Fibroblast of skin of right quadriceps (primary cell): ENCODE measurements at places on chromosomes 1 and 21.

DNA sequence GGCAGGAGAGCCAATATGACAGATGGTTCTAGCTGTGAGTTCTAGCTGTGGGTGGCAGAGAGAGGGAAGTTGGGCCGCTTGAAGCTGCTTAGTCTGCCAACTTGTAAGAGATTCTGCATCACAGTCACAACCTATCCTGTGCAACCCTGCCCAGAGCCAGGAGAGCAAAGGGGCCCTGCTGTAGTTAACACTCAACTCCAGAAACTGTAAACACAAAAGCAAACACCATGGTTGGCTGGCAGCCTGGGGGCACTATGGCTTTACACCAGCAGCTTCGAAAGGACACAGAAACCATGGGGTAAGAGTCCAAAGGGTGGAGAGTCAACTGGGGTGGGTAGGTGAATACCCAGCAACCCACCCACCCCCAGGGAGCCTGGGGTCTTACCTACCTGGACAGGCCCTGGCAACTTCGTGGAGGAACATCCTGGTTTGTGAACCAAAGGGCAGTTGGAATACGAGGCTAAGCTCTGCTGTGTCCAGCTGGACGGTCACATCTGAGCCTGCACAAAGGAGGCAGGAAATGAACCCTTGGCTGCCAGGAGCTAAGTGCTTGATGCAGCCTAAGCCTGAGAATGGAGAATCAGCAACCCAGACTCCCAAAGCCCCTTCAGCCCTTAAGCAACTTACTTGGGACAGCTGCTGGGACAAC, 6.4 kb downstream of the INPP5B start:
- DNase-seq: no peak

GRCh38 chr1:1614204-1614953, 921 bp upstream of the MIB2 start:
- DNase-seq: peak; percentile 46

GRCh38 chr21:43971201-43971991, 40.7 kb upstream of the TRAPPC10 start:
- no peak for DNase-seq

DNA sequence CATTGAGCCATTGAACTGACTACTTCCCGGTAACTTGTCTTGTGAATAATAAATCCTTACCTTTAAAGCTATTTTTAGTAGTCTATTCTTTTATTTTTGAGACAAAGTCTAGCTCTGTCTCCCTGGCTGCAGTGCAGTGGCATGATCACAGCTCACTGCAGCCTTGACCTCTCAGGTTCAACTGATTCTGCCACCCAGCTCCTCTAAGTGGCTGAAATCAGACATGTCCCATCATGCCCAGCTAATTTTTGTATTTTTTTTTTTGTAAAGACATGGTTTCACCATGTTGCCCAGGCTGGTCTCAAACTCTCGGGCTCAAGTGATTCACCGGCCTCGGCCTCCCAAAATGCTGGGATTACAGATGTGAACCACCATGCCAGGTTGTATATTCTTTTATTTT, 59.3 kb upstream of the PTGS2 start:
- DNase-seq: no peak

- DNase-seq: no peak
Measured at GRCh38 chr1:246104927-246105326, 402.2 kb downstream of the SMYD3 start.

DNA sequence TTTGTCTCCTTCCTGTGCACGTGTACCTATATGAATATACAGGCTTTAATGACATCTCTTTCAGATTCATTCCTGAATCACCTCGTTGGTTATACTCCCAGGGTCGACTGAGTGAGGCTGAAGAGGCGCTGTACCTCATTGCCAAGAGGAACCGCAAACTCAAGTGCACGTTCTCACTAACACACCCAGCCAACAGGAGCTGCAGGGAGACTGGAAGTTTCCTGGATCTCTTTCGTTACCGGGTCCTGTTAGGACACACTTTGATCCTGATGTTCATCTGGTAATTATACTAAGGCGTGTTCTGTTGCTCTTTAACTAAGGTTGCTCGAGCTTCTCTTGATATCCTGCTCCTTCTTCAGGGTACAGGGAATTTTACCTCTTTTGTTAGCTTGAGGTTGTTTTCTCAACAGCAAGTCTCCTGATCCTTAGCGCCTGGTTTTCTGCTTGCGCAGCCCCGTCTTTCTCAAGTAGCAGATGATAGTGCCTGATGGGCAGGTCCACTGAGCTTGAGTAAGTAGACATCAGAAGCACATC, 55.1 kb downstream of the SLC22A15 start:
- no peak for DNase-seq

DNA sequence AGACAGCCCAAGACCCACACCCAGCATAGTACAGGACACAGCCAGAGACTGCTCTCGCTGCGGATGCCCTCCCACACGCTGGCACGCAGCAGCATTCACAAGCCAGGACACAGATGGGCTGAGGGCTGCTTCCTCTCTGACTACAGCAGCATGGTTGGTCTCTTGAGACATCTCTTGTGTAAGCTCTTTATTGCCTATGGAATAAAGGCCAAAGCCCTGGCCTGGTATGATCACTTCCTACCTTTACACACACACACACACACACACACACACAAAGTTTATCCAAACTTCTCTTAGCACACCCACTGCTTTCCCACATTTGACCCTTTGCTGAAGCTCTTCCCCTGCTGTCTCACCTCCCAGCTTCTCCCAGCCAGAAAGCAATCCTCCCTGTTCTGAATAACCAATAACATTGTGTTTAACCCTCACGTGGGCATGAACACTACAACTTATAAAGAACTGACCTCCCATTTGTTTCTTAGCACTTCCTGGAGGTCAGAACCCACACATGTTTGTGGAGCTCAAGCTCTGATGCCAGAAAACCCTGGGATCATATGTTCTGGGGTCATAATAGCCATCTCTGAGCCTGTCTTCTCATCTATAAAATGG, 1.2 kb upstream of the LUZP1 start:
- peak; percentile 75 for DNase-seq

GRCh38 chr1:33517596-33518250, 45.3 kb downstream of the ZSCAN20 start:
- no peak for DNase-seq

GRCh38 chr1:162840250-162840839, 20.6 kb downstream of the CCDC190 start:
- DNase-seq: peak; percentile 26

DNA sequence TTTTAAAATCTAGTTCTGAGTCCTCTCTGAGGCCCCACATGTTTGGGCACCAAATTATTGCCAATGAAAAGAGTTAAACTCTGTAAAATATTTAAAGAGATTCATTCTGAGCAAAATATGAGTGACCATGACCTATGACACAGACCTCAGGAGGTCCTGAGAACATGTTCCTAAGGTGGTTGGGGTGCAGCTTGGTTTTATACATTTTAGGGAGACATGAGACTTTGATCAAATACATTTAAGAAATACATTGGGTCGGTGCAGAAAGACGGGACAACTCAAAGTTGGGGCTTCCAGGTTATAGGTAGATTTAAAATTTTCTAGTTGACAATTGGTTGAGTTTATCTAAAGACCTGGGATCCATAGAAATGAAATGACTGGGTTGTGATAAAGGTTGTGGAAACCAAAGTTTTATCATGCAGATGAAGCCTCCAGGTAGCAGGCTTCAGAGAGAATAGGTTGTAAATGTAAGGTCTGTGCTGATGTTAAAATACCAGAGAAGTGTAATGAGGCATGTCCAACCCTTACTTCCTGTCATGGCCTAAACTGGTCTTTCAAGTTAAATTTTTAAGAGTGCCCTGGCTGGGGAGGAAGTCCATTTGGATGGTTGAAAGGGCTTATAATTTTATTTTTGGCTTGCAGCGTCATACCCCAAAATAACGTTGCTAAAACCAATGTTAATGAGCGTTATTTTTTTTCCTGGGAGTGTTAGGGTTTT, 274.9 kb downstream of the NUF2 start:
- no peak for DNase-seq

DNA sequence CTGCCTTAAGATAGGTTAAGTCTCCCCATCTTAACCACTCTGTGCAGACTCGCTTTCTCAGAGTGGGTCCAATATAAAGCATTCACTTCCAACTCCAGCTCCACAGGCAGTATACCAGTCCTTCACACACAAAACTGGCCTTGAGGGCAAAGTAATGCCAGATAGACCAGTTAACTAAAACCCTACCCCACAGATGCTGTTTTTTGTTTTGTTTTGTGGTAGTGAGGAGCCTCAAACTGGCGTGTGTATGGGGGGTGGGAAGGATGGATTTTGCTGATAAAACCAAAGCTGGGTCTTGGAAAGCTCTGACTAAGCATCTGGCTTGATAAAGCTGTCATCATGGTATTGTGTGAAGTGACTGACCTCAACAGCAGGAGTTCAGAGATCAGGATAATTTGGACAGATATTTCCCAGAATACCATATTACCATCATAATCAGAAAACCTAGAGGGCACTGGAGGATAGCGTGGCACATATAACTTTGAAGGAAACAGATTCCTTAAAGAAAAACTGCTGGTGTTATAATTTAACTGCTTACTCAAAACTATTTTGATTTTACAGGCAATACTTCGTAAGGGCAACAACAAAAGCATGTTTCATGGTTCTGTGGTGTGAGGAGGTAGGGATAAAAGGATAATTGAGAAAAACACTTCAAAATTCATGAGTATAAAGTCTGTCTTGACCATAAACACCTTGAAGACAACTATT, 29.6 kb upstream of the CPLANE2 start:
- no peak for DNase-seq

DNA sequence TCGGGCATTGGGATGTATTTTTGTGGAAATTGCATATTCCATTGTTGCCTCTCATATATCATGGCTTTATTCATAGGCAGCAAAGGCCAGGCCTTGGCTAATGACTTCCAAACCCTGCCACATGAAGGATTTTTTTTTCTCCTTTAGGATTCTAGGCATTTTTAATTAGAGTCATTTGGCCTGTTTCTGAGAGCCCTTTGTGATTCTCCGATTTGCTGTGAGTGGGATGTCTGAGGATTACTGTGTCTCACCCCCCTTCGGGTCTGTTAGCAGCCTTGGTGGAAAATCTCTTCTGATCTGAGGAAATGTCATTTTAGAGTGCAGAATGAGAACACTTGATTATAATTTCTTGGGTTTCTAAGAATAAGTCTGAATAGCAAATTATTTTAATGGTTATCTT, 253.5 kb downstream of the NTNG1 start:
- no peak for DNase-seq

DNA sequence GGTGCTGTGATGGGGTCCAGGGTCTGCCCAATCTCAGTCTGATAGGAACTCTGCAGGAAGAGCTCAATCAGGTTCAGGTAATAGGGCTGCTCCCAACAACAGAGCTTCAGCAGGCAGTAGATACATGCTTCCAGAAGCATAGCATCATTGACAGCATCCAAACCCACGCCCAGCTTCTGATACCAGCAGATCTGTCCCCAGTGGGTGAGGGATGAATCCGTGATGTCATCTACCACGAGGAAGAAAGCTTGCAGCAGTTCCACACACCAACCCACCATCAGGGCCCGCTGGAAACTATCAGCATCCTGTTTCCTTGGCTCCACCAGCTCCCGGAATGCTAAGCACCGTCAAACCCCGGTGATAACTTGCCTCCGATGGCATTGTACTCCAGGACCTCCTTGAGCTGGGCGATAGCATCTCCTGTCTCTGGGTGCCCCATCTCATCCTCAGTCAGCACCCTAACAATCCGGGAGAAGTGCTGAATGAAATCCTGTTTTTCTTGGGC, 14.7 kb downstream of the NEK2 start:
- no peak for DNase-seq

DNA sequence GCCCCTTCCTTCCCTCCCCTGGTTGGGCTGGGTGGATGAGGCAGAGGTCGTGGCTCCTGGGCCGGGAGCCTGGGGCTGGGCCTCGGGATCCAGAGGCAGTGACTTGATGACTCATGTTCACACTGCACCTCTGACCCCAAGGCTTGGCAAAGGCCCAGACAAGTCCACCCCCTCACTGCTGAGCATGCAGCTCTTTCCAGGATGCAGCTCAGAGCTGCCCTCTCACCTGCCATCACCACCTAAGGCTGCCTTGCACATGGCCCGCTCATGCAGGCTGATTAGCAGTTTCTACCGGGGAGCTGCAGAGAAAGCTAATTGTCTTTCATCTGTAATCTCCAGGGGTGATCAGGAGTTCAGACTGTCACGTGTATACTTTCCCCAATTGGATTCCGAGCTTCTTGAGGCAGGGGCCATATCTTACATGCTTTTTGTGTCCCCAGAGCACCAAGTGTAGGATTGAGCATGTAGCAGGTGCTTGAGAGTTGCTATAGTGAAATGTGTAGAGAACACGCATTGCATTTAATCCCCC, 62.1 kb downstream of the LRRN2 start:
- peak; percentile 8 for DNase-seq

DNA sequence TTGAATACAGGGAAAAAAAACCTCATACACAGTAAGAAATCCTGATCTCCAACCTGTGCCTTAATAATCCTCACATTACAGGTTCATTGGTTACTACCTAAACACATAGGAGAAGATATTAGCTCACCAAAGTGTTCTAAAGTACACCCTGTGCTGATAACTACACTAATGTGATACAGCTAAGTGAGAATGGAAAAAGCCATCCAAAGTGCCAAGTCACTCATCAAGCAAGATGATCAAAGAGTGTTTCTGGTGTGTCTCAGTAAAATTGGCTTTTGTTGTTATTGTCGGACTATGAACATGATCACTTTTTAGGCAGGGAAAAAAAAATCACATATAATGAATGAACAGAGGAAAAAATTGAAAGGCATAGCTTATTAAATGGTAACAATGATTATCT, 31.4 kb downstream of the EPS15 start:
- DNase-seq: no peak

DNA sequence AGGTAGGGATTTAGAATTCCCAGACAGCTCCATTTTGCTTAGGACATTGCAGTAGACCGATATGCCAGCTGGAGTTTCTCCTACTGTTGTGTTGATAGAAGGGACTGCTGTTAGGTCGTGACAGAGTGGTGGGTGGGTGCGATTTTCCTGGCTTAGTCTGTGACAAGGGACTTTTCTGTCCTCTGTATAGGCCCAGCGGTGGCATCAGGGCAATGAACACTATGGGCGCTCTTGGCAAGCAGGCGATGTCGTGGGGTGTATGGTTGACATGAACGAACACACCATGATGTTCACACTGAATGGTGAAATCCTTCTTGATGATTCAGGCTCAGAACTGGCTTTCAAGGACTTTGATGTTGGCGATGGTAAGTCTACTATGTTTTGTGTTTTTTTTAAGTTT, 321.8 kb downstream of the ZP4 start:
- no peak for DNase-seq
